ENCODE measurements at places on chromosomes 3 and 15.
A peak's percentile ranks its signal among the peaks of the same experiment; 100 is the strongest.

DNA sequence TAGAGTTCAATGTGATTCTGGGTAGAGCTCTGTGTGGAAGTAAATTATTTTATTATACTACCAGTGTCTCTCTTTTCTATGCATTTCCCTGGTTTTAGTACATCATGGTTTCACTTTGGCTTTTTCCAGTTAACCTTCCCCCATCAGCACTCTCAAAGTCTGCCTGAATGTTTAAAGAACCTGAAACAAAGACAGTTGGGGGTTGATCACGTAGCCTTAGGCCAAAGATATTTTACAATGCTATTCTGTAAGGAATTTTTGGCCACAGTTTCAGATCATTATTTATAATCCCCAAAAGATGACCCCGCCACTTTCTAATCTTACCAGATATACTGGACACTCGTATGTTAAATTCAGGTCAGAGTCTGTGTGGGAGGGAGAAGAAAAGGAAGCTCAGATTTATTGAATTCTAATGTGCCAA is 156.3 kb upstream of the TMC3 start:
- DNase-seq: no peak

- DNase-seq: no peak
Measured at GRCh38 chr3:142904639-142905436, 16.0 kb upstream of the PCOLCE2 start.

GRCh38 chr3:188007897-188008296 is 146.1 kb upstream of the LPP start:
- DNase-seq: no peak

DNA sequence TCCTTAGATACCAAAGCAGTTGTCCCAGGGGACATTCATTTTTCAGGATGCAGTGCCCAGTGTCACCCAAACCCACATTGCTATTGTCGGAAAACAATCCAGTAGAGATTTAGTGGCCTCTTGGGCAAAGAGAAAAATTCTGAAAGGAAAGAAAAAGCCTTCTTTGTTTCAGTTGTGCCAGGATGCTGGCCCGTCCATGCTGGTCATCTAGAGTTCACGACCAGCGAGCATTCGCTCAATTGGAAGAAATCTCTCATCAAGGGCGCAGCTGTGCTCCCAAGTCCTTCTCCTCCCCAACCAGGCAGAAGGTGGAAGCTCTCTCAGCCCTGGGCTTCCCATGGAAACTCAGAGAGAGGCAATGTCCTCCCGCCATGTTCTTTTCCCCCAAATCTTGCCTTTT is 123.7 kb downstream of the MTHFS start:
- DNase-seq: no peak

DNA sequence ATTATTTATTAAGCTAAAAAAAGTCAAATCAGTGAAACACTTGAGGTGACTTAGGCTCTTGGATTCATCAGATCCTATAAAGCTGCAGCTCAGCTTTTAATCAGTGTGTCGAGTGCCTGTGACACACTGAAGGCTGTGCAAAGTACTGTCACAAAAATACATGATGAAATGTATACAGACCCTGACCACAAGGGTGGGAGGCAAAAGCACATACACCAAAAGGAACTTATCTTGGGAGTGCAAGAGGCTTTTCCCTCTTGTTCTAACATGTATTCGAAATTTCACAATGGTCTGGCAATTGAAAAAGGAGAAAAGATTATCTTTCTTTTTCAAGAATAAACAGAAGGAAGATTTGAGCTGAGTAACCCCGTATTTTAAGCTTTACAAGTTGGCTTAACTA is 35.9 kb downstream of the VGLL4 start:
- no peak for DNase-seq

DNA sequence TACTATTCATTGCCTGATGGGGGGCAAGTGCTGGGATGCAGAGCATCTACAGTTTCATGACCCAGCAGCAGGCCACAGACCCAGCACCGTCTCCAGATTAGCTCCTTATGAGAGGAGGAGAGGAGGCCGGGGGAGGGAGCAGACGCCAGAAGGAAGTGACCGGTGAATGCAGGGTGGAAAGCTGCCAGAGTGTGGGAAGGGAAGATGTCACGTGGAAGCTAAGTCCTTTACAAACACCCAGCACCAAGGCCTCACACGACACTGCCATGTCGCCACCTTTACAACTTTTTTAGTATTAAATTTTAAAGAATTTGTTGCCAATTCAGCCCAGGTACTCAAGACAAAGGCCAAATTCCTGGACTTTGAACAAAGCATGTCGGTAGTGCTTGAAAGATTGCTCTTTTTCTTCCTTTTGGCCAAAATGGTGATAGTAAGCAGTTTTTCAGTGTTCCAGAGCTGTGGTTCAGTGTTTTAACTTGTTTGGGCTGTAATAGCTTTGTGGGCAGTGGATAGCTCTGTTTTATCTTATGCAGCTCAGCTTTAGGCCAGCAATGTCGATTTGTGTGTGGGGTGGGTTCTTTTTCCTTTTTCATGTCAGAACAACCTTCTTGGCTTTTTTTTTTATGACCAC is 58.2 kb downstream of the ZBTB38 start:
- no peak for DNase-seq

GRCh38 chr3:94821241-94821640 is 758.4 kb downstream of the NSUN3 start:
- no peak for DNase-seq

- peak; percentile 57 for DNase-seq
Measured at GRCh38 chr15:40743921-40744814, 10.9 kb downstream of the RMDN3 start.

DNA sequence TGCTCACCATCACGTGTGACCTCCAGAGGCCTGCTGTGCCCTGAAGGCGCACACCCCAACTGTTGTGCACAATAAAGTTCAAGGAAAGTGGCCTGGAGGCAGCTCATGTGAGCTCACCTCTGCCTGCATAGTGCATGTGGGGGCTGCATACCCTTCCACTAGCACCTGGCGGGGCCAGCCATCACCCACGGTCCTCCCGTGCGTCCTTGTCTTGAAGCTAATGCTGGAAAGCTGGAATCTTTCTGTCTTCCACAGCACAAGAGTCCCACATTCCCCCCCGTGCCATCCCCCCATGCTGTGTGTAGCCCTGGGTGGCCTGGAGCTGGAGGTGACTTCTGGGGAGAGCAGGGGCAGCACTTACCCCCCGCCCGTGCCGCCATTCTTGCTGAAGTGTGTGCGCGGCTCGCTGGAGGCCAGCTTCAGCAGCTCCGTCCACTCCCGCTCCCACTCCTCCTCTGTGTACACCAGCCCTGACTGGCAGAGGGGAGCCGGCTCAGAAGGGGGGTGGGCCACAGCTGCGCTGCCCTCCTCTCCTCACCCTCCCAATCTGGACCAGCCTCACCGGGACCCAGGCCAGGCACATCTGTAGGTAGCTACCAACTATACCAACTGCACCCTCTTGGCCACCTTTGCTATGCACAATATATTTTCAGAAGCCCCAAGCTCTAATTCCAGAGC is 199.5 kb downstream of the KLF13 start:
- no peak for DNase-seq

DNA sequence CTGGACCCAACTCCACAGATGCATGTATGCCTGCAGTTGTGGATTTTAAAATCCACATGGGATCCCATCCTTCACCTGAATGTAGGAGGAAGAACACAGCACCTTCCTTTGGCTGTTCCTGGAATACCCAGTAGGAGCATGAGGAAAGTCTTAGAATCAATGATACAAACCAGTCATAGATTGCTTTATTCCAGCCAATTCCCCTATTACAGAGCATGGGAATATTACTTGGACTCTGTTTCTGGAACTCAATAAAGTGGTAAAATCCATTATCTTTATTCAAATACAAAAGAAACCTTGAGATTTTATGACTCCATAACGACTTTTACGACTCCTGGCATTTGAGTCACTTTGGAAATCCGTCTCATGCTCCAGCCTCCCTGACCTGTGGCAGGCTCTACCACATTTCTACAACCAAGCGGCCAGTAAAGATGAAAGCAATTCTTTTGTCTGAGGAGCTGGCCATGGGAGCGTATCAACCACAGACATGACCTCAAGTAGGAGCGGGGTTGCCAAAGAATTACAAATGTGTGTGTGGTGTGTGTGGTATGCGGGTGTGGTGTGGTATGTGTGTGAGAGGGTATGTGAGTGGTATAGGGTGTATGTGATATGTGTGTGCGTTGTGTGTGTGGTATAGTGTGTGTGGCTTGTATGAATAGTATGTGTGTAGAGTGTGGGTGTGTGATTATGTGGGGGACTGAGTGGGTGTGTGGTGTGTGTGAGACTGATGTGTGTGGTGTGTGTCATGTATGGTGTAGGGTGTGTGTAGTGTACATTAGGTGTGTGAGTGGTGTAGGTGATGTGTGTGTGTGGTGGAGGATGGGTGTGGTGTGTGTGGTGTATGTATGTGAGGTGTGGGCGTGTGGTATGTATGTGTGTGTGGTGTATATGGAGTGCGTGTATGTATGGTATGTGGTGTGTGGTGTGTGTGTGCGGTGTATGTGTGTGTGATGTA is 40.0 kb downstream of the ARRDC4 start:
- no peak for DNase-seq

- no peak for DNase-seq
Measured at GRCh38 chr3:172285844-172286243, 162.4 kb downstream of the GHSR start.

DNA sequence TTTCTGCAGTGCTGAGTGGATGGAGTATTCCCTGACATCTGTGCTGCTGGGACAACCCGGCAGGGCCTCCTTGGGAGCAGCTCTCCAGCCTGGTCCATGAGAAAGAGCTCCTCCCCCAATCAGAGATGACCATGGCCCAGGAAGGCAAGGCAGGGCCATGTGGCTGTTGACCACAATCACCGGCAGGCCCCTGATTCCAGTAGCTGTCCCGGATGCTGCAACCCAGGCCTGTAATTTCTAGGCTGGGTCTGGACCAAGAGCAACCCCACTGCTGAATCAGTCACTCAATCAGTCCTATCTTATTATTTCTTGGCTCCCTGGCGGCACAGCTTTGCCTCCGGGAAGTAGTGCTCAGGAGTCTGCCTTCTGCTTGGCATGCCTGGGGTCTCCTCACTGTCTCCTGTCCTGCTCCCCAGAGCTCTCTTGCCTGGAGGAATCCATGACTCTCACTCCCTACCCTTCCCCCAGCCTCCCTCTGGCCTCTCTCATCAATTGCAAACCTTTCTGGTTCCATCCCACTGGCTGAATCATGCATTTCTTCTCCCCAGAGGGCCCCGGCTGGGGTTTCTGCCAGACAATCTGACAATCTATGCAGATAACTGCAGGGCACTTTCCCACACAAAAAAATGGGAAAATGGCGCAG is 32.6 kb upstream of the ITGA11 start:
- DNase-seq: no peak

GRCh38 chr15:44801364-44801763 is 65.0 kb downstream of the TRIM69 start:
- no peak for DNase-seq

- DNase-seq: no peak
Measured at GRCh38 chr3:18405141-18405540, 20.0 kb downstream of the SATB1 start.

- no peak for DNase-seq
Measured at GRCh38 chr15:57635300-57635909, 43.7 kb downstream of the MYZAP start.

DNA sequence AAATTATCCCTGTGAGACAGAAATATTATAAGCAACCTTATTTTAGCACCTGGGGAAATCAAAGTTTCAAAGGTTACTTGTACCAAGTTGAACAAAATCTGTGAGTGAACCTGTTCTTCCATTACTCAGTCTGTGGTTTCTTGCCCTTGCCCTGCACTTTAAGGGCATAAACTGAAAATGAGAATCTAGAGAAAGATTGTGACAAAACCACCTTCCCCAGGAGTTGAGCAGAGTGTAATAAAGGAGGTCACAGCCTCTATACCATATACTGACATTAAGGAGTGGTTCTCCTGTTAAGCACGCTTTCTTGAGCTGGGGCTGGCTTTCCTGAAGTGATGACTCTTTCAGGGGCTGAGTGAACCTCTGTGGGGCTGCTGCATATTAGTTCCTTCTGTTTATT is 143.4 kb downstream of the PDCD6IP start:
- no peak for DNase-seq

DNA sequence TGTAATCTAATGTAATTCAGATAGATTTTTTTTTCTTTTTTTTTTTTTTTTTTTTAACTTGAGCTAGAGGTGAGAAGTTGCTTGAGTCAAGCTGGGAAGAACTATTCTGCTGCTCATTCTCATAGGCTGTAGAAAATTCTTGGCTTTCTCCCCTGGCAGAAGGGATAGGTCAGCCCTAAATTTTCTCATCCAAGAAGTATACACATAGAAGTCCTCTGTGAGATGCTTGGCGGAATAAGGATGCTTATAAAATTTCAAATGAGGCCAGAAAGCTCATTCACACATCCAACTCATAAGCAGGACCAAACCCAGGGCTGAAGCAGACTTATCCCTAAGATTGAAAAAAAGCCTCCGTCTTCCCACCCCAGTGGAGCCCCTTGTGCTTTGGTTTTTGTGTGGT is 572.5 kb downstream of the SQOR start:
- DNase-seq: no peak

GRCh38 chr3:131620977-131621376 is 118.2 kb upstream of the MRPL3 start:
- no peak for DNase-seq

DNA sequence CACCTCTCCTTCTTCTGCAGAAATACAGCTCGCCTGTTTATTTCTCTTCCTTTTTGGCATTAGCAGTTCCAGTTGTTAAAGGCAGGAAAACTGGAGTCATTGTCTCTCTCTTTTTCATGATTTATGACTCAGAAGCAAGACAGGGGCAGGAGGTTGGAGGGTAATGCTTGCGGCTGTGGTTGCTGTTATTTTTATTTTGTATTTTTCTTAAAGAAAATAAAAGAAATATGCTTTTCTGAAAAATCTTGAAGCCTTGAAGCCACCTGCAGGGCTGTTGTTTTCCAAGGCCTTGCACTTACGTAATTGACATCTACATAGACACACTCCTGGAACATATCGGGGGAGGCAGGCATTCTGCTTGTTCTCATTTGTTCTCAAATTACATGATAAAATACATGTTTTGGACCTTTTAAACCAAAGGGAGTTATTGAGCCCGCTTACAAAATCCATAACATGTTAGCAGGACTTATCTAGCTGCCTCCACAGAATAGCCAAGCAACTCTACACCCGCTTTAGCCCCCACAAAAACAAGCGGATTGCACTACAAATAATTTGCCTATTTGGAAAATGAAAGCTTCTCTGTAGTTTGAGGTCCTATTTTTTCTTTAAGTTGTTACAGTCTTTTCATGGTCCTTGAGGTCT is 1004.6 kb upstream of the NR2F2 start:
- no peak for DNase-seq

- no peak for DNase-seq
Measured at GRCh38 chr3:127829537-127829936, 7.2 kb upstream of the MGLL start.

DNA sequence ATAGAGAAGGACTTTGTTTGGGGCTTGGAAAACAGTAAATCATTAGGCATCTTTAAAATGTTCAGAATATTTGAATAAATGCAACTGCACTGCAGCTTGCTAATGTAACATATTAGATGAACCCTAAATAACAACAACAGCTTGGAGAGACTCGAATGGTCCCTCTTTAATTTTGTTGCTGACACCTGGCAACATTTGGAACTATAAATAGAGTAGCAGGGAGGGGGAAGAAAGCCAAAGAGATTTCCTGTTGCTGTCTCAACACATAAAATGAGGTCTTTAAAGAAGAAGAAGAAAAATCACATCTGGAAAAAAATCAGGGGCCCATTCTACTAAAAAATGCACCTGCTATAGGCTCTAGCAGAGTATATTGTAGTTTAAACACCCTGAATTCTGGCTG is 49.9 kb upstream of the DPPA4 start:
- DNase-seq: no peak
